ENCODE measurements at places on chromosomes 6 and 20.

- DNase-seq, result no peak
Measured at GRCh38 chr6:157106487-157106886, 216.8 kb downstream of the TMEM242 start.

- DNase-seq, result no peak
Measured at GRCh38 chr6:16540804-16541752, 220.2 kb downstream of the ATXN1 start.

DNA sequence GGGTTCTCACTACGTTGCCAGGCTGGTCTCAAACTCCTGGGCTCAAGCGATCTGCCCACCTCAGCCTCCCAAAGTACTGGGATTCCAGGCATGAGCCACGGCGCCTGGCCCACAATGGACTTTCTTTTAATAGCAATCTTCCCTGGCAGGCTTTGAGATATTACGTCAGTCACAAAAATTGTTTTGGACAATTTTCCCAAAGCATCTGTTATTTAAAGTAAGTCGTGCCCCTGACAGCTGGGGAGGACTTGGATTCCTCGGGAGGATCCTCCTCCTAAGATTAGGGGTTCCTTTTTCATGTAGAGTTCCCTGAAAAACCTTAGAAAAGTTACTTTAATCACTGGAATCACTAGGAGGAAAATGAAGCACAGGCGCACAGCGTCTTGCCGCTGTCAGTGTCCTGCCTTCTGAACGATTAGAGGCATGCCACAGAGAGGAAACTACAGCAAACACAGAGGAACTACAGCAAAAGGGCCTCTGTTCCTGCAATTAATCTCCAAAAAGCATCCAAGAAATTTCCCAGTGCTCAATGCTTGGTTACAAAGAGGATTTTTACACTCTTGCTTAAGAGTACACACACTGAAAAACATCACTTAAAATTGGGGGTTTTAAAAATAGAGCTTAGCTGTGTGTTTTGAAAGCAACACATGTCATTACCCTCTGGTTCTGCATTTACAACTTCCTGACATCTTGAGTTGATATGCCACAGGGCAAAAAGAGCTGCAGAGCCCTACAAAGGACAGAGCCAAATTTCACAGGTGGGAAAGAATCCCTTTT lies 4.5 kb downstream of the ACSS1 start:
- no peak for DNase-seq

DNA sequence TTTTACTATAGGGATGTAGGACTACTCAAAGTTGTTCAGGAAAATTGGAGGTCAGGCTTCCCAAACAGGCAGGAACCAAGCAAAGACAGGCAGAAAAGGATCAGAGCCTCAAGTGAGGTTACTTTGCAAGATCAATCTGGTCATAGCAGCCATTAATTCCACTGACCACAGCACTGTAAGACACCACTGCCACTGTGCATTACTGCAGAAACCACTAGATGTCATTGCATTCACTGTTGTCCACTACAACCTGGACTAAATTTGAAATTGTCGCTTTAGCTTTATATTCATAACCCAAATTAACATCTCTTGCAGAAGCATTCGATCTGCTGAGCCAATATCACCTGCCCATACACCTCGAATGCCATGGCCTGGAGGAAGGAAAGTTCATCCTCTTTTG lies 126.9 kb upstream of the UFL1 start:
- DNase-seq, result no peak

GRCh38 chr6:118705544-118706491 lies 54.4 kb upstream of the CEP85L start:
- peak; percentile 27 for DNase-seq

DNA sequence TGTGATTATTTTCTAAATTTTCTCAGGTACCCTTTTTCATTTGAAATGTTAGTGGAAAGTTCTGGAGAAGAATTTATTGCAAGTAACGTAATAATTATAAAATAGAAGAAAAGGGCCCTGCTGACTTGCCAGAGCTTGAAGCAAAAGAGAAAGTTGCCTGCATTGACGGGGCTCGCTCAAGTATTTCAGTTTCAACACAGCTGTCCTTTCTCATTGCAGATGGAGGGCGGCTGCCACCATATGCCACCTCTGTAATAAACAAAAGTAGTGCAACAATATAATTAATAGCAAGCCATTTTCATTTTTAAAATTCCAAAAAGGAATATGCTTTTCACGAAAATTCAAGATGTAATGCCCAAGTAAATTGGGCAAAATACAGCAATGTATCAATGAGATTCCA lies 246.2 kb downstream of the PACRG start:
- no peak for DNase-seq

- no peak for DNase-seq
Measured at GRCh38 chr20:37226889-37227288, 34.7 kb downstream of the GHRH start.

DNA sequence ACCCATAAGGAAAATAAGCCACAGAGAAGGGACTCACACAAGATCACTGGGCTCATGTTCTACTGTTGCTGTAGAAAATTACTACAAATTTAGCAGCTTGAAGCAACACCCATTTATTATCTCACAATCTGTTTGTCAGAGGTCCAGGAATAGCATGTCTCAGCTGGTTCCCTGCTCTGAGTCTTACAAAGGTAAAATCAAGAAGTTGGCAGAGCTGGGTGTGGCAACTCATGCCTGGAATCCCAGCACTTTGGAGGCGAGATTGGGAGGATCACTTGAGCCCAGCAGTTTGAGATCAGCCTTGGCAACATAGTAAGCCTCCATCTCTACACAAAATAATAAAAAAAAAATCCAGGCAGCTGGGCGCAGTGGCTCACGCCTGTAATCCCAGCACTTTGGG lies 28.5 kb upstream of the ZNF831 start:
- DNase-seq, result no peak

DNA sequence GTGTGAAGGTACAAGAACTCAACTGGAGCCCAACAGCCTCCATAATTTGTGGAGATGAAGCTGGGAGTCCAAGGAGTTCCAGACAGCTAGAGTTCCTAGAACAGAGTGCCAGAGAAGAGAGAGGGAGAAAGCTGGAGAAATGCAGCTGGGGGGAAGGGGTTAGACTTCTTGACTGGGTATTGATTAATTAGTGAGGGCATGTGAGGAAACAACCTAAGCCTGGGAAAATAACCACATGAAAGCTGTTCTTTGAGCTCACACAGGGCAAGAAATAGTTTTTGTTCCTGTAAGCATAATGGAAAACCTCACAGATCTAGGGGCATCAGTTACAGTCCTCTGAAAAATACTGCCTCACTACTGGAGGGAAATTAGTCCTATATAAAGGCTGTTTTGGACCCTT lies 230.5 kb upstream of the FKBP1C start:
- DNase-seq, result no peak

DNA sequence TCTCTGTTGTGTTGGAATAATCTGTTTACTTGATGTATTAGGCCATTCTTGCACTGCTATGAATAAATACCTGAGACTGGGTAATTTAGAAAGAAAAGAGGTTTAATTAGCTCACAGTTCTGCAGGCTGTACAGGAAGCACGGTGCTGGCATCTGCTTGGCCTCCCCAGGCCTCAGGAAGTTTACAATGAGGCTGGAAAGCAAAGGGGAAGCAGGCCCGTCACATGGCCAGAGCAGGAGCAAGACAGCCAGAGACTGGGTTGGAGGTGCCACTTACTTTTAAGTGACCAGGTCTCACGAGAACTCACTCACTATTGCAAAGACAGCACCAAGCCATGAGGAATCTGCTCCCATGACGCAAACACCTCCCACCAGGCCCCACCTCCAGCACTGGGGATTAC lies 50.6 kb upstream of the FUCA2 start:
- DNase-seq, result no peak

GRCh38 chr6:168826726-168827585 lies 386.0 kb downstream of the SMOC2 start:
- no peak for DNase-seq

DNA sequence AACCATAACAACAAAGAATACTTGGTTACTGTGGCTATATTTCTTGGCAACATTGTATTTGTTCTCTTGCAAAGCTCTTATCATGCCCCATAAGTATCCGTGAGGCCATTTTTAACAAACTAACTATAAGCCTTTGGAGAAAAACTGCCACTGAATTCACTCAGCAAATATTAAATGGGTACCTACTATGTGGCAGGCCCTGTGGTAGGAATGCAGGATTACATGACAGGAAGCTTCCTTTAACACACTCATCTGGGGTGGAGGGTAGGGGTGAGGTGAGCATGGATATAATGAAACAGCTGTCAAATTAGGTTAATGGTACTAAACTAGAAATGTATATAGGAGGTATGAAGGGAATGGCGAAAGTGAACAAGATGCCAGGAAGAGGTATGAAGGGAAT lies 504.8 kb downstream of the MEI4 start:
- DNase-seq, result no peak

- no peak for DNase-seq
Measured at GRCh38 chr6:31321005-31321707, 35.8 kb downstream of the HLA-B start.

GRCh38 chr6:32867022-32867477 lies 13.1 kb downstream of the PSMB9 start:
- no peak for DNase-seq

- no peak for DNase-seq
Measured at GRCh38 chr6:15602154-15602553, 60.7 kb downstream of the DTNBP1 start.

DNA sequence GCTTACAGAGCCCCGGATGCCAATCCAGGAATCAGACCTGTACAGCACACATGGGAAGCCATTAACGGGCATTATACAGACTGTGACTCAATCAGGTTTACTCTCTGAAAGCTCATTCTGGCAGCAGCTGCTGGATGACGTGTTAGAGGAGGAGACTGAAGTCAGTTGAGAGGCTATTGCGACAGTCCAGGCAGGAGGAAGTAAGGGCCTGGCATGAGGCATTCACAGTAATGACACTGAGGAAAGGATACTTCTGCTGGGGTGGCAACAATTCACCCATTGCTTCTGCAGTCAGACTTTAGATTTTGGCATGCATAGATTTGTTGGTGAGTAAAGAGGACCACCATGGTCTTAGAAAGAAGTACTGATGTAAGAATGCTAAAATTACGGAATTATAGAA lies 151.0 kb upstream of the HEY2 start:
- no peak for DNase-seq

GRCh38 chr6:30357678-30358540 lies 13.0 kb downstream of the RPP21 start:
- DNase-seq, result no peak

DNA sequence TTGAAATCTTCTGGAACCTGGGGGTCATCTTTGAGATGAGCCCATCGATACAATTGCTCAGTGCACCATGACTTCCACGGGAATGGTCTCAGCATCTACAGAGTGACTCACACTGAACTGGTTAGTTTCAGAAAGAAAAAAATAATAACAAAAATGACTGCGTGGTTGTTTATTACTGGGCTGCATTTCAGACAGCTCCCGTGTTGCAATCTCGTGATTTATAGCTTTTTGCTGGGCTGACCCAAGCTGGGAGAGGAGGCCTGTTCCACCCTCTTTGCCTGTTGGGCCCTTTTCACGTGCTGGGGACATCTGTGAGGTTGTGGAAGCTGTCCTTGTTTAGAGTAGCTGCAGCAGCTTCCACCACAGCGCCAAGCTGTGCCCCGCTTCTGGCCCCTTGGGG lies 225.5 kb downstream of the BMP7 start:
- no peak for DNase-seq

GRCh38 chr20:34216382-34216742 lies 24.9 kb upstream of the ASIP start:
- DNase-seq, result no peak

DNA sequence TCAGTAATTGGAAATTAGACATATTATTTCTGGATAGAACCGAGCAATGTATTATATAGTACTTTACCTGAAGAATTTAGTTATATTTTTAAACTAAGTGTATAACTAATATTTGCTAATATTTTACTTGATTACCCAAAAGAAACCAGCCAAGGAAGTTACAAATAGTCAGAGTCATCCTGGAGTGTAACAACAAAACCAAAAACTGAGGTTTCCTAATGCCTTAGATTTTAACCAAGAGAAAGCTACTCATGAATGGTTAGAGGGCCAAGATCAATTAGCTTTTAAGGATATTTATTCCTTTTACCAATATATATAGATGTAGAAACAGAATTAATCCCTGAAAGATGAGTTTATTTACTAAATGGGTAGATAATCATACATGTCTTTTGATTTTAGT lies 26.0 kb downstream of the TAB2 start:
- no peak for DNase-seq

DNA sequence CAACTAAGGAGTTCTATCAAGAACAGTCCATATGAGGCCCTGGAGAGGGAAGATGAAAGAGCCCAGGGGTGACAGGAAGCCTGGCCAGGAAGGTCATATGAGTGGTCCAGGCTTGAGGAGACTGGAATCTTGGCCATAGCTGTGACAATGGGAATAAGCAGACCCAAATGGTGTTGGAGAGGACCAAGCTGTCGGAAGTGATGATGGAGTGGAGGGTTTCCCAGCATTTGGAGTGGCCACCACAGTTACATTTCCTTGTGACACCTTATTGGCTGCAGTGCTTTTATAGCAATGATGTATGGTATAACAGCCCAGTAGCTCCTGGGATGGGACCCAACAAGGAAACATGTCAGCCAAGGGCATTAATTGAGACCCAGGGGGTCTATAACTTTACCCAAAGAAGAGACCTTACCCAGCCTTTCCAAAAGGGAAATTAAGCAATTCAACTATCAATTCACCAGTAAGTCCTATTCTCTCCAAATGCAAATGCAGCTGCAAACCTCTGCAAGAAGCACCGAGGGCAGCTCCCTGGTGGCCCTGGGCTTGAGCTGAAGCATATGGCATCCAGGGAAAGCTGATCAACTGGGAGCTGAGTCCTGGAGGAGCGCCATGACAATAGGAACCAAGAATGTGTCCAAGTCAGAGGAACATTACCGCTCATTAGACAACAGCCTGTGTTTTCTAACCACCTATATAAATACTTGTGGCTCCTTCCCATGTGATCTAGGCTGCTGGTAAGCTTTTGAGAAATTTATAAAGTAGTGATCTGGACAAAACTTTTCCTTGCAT lies 219.4 kb downstream of the SOD2 start:
- no peak for DNase-seq

DNA sequence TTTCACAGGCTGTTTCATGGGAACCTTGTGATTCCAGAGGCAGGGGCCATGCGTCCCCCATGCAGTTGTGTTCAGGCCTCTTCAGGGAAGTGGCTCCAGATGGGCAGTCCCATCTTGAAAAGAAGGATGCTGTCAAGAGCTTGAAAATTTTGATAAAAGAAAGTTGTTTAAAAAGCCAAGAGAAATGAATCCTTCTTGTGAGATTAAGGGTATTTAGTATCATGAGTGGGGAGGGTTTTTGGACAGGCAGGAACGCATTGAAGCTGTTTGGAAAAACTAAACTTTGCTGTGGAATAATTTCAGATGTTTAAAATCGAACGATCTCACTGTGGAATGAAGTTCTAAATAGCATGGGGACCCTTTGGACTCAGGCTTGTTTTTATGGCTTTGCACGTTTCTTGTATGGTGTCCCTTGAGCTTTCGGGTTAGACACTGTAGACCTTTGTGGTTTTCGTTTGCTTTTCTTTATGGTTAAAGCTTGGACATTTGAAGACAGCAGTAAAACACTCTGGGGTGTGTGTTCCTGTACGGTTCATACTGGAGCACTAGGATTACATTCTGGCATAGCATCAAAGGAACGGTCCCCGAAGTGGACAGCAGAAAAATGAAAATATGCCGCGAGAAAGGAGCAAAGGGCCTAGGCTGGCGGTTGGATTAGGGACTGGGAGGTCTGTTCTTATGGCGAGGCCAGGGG lies 18.2 kb downstream of the KIF25 start:
- DNase-seq, result no peak

- no peak for DNase-seq
Measured at GRCh38 chr20:44068316-44069201, 118.4 kb downstream of the JPH2 start.

GRCh38 chr6:36671687-36672375 lies 6.7 kb upstream of the CDKN1A start:
- no peak for DNase-seq

- DNase-seq, result no peak
Measured at GRCh38 chr20:22020201-22020600, 314.7 kb downstream of the PAX1 start.

All from stimulated activated CD8-positive, alpha-beta memory T cell treated with anti-CD3 and anti-CD28 coated beads, Interleukin-2, amount 100 ng/mL, for 48 hours (primary cell).